A172 (cell line): ENCODE measurements at places on chromosomes 7 and 10. TPM values are rescaled to one million over a fixed set of nuclear protein-coding genes. Genes with fewer than 3 reads are reported as not detected.
A peak's percentile ranks its signal among the peaks of the same experiment; 100 is the strongest.

KCP gene
- 0.21 and 0.26 TPM in 2 replicates for total RNA-seq

DNA sequence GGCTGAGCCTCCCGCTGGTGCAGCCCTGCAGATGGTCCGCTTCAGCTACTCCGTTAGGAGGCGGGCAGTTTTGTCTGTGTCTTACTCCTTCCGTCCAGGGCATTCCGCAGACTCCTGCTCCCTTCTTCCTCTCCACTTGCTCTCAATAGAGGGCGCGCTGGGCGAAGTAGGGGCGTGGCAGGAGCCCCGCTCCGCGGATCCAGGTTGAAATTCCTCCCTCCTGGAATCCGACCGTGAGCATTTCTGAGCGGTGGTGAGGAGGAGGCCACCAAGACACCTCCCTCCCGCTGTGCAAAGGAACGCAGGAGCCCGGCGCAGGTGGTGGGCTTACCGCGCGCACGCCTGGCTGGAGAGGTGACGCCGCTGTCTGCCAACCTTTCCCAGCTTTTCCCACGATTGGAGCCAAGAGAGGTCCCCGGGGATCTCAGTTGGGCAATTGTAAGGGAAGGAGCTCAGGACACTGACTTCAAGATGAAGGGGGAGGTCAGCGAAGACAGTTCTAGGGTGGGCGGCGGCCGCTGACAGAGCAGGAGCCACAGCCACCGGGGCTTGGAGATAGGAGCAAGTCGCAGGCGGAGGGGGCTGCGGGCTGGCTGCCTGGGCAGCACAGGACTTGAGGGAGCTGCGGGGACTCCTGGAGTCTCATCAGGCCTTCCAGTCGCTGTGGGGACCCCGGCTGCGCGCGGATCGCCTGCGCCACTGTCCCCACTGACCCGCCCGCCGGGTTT, 1011.3 kb downstream of the XPNPEP1 start:
- DNase-seq = peak; percentile 20

DNA sequence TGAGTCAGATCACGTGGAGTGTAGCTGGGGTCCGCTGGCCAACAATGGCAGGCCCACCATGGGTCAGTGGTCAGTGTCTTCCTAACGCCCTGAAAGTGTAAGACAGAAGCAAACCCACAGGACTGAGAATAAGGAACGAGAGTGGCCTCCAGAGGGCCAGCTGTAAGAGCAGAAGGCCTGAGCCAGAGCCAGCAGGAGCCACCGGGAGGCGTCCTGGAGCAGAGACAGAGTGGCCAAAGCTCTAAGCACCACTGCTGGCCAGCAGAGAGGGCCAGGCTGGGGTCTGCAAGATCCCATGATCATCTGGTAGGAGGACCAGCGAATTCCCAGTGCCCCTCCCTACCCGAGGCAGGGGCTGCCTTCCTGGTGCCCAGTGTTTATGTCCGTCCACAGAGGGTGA, 9.2 kb downstream of the CCDC201 start:
- DNase-seq = no peak

DNA sequence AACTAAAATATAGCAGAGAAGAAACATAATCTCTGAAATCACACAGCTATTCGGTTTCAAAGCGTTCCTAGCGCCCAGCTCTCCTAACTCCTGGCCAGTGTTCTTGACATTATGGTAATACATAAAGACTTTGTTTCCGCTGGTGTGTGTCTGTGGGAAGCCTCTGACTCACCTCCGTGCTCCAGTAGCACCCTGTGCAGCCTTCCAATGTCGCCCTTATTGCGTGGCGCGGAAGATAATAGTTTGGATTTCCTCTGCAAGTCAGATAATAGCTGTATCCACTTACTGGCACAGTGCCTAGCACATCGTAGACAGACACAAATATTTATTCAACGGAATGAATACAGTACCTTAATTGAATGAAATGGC, 570 bp downstream of the BMS1 start:
- peak; percentile 69 for DNase-seq

DNA sequence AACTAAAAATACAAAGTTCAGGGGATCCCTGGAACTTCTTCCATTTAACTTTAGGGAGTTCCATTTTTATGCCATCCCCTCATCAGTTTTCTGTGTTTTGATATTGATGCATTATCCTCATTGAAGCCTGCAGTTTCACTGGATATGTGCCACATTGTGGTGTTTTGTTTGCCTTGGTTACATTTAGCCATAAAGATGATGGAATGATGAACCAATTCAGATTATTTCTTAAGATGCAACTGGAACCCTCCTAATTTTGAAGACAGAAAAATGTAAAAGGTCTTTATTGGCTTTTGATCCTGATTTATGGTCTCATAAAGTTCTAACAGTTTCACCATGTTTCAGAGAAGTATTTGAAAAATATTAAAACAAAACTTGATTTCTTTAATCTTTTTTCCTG, 314.2 kb upstream of the KLF6 start:
- no peak for DNase-seq

LGI1 gene
- total RNA-seq = not detected in 2 replicates

DNA sequence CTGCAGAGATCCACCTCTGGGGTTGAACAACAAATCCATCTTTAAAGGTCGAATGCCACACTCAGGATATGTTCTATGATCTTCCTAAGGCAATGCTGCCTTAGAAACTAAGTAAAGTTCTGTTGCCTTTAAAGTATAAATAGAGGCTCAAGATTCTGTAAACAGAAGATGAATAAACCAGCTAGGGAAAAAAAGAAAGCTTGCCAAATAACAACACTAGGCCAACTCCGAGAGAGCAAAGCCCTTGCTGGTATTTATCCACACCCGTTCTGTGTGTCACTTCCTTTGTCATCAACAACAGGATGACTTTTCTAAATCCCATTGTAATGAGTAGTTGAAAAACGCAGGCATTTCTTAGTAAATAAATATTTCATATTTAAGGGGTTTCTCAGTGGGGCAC, 330.0 kb upstream of the GLI3 start:
- peak; percentile 69 for DNase-seq

- no peak for DNase-seq
Measured at GRCh38 chr10:34547695-34548094, 267.4 kb downstream of the PARD3 start.

LBX1 gene
- 1.1 and 1.2 TPM in 2 replicates for total RNA-seq

FGFBP3 gene
- 0.38 TPM in 2 replicates for total RNA-seq

DNA sequence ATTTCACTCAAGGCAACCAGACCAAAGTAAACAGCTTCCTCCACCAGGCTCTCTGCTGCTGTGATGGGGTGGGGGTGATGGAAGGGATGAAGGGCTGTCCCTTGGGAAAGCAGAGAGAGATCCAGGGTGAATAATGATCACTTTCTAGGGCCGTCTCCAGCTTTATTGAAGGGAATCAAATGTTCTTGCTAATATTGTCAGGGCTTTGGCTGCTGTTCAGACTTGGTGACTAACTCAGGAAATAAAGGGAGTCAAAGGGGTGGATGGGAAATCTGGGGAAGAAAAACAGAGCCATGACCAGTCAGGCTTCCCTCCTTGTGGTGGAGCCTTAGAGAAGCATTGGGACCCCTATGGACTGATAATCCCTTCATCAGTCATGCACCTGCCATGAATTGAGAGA, 196.2 kb upstream of the AGK start:
- no peak for DNase-seq

GRCh38 chr7:39754326-39755120, 131.2 kb downstream of the RALA start:
- peak; percentile 83 for DNase-seq

DNA sequence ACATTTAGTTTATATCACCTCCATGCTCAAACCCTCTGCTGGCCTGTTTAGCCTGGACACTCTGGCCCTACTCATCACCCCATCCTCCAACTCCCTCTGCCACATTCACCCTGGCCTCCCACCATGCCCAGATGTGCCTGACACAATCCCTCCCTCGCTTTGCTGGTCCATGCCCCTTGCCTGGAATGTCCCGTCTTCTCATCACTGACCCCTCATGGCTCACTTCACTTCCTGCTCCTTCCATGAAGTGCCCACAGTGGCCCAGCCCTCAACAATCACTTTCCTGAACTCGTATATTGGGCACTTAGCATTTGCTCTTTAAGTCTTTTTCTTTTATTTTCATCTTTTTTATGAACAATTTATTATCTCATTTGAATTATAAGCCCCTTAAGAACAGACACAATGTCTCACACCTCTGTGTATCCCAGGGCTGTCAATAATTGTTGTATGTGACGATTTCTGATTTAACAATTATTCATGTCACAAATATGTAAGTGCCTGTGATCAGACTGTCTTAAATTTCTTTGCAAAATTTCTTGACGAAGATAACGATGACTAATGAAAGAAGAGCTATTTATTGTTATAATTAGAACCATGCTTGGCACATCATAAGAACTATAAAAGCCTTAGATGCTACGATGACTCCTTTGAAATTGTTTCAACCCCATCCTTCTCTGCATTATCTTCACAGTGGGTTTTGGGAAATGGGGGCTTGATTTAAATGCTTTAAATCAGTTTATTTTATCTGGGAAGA, 209.9 kb upstream of the YAE1 start:
- no peak for DNase-seq

DNA sequence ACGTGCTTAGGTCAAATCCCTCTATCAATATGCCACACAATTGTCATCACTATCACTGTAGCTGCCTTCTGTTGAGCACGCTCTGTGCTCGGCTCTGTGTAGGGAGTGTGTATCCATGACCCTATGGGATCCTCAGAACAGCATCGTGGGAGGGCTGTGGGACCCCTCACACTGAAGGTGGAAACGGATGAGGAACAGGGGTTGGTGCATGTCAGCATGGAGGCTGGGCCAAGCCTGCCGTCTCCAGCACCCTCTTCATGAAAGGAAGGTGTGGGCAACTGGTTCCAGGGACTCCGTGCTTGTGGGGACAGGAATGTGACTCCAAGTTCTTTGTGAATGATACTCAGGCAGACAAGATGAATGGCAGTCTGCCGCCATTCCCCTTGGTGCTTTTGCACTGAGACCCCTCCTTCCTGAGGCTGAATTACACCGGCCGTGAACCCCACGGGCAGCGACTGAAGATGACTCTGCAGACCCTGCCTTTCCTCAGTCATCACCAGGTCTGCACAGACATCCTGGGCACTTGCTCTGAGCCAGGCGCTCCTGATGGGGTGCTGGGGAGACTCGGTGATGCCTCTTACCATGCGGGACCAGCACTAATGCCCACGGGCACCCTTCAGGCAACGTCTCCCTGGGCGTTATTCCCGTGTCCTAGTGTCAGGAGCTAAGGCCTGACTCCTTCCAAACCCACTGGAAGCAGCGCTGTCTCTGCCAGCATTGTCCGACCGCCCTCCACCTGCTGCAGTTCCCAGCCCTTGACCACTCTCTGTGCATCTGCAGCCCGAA, 495.2 kb downstream of the TCERG1L start:
- no peak for DNase-seq

GBX1 gene
- 0.41 TPM in 1 of 2 replicates, not detected in the other for total RNA-seq

GIMAP7 gene
- total RNA-seq = not detected in 2 replicates

DNA sequence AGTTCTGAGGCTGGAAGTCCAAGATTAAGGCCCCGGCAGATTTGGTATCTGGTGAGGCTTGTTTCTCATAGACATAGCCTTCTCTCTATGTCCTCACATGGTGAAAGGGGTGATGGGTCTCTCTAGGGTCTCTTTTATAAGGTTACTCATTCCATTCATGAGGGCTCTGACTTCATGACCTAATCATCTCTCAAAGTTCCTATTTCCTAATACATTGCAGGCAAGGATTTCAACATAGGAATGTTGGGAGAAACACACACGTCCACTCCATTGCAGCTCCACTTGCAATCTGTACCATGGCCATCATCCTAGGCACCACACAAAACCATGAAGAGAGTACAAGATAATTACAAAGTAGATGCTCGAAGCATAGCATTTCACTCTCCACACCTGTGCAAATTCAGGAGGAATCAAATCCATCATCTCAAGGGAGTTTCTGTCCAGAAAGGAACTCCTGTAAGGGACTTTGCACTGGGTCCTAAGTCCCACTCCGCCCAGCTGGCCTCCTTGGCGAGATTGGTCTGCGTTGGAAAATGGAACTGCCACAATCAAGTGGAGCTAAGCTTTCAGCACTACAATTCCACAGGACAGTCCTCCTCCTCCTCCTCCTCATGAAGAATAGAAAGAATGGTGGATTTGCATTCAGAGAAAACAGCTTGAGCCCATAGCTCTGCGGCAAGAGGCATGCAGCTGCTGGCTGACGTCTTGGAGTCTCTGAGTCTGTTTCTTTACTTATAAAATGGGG, 8.8 kb downstream of the DDC start:
- no peak for DNase-seq

GRCh38 chr10:6020826-6021225, 41.3 kb downstream of the IL2RA start:
- no peak for DNase-seq

DNA sequence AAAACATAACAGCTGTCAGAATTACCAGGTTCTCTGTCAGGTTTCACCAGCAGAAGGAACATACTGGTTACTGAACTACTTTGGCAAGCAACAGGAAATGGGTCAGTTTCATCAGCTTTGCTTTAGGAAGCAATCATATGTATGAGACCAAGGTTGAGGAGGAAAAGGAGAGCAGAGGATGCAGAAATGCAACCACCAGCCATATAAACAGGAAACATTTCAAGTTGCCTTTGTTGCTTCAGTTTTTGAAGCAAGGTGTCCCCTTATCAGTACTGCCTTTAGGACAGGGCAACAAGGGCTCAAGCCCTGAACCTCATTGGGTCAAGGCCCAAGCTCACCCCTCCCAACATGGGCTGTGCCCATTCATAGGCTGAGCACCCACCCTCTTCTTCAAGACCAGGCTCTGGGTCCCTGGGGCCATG, 10.2 kb downstream of the HIPK2 start:
- no peak for DNase-seq

SGPL1 gene
- 25.5 and 26.6 TPM in 2 replicates for total RNA-seq

GRCh38 chr7:143042159-143042789, 9.9 kb upstream of the OR6V1 start:
- DNase-seq = no peak

- DNase-seq = peak; percentile 64
Measured at GRCh38 chr7:40922316-40922670, 780.6 kb downstream of the INHBA start.

ZNF804B gene
- not detected in 2 replicates for total RNA-seq

KCNMA1 gene
- 38.5 and 50.7 TPM in 2 replicates for total RNA-seq

DNA sequence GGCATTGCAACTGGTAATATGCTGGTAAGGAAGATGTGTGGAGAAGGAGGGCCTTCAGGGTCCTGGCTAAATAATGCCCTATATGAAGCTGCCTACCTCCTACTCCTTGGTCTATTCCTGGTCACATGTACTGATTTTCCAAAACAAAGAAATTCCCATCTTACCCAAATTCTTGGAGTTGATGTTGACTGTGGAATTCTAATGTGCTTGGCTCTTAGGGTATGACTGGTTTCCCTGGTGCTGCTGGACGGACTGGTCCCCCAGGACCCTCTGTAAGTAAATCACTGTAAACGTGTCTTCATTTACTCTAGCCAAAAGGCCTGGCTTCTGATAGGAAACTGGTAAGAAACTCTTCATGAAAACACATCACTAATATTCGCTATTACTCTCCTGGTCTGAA, 27.0 kb downstream of the COL1A2 start:
- DNase-seq = no peak

DNA sequence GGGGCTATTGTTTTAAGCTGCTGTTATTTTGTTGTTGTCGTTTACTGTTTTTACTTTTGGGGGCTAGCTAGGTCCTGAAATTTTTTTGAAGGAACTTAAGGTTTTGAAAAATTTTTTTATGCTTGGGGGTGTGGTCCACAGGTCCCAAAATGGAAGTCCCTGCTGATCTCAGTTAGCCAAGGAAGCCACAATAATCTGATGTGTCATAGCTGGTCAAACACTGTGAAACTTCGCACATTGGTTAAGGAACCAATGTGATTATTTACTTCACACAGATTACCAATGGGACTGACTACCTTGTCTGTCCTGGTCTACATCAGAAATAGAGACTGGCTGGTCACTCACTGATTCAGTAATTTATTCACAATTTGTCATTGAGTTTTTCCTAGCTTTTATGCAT, 29.5 kb upstream of the HYCC1 start:
- peak; percentile 75 for DNase-seq
